NCI-H1105 (cell line): ENCODE measurements at places on chromosomes 11 and 22.

DNA sequence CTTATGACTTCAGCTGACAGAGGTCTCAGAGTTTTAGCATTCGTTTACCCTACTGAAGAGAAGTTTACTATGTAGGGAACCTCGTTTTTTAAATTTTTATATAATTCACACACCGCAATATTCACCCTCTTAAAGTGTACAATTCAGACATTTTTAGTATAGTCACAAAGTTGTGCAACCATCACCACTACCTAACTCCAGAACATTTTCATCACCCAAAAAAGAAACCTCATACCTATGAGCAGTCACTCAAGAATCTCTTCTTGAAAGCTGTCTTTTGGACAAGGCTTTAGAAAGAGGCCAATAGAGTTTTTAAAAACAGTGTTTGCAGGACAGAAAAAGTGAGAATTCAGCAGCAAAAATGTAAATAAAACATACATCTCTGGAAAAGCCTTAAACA is 39.5 kb upstream of the CLNS1A start:
- no peak for DNase-seq

GRCh38 chr11:6677018-6677417 is 6.1 kb downstream of the MRPL17 start:
- DNase-seq = no peak

DNA sequence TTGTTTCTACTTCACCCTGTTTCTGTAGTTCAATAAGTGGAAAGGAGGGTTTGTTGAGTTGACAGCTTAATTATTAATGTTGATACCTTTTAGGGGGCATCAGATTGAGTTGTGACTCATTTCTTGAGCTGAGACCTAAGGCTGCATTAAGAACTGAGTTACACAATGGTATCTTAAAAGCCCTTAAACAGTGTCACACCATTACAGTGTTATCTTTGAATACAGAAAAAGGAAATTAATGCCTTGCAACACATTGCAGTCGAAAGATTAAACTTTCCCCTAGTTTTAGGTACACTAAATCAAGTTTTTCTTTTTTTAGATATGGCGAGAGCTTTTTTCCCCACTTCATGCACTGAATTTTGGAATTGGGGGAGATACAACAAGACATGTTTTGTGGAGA is 16.7 kb downstream of the PAFAH1B2 start:
- DNase-seq = no peak

GRCh38 chr11:89176938-89177337 is 737 bp upstream of the TYR start:
- DNase-seq = no peak

- DNase-seq = no peak
These were observed 111.6 kb downstream of the BLID start for GRCh38 chr11:122004446-122004845.
